Inflammatory macrophage treated with lipopolysaccharide for 4 hours (primary cell): ENCODE measurements at places on chromosomes 6 and 20.

GRCh38 chr6:170294813-170295509 lies 4.1 kb upstream of the DLL1 start:
- no peak for DNase-seq

DNA sequence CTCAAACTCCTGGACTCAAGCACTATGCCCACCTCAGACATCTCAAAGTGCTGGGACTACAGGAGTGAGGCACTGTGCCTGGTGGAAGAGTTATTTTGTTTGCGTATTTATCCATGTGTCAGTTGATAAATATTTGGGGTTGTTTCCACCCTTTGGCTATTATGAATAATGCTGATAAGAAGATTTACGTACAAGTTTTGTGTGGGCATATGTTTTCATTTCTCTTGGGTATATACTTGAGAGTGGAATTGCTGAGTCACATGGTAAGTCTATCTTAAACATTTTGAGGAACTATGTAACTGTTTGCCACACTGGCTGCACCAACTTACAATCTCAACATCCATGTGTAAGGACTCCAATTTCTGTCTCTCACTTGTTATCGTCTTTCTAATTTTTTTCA lies 200.3 kb downstream of the RNGTT start:
- peak; percentile 27 for DNase-seq

GRCh38 chr6:89782222-89782621 lies 37.4 kb downstream of the MDN1 start:
- DNase-seq = no peak

- DNase-seq = no peak
These were observed 39.9 kb downstream of the SLC22A3 start for GRCh38 chr6:160387916-160388643.

GRCh38 chr6:147700436-147701209 lies 192.1 kb downstream of the SAMD5 start:
- DNase-seq = no peak

GRCh38 chr20:25193843-25194242 lies 1.7 kb upstream of the ENTPD6 start:
- DNase-seq = peak; percentile 26

DNA sequence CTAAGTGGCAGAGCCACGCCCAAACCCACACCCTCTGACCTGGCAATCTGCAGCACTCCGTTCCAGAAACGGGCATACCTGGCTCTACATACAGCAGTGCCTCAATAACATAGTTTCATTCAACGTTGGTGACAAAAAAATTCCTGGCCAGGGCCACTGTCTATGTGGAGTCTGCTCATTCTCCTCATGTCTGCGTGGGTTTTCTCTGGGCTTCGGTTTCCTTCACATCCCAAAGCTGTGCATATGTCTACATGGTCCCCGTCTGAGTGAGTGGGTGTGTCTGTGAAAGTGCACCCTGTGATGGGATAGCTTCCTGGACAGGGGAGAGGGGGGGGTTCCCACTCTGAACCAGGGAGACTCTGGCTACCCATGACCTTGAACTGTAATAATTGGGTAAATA lies 2.1 kb downstream of the KIAA0319 start:
- no peak for DNase-seq

- DNase-seq = no peak
These were observed 881.5 kb downstream of the C6orf118 start for GRCh38 chr6:164427728-164428402.

GRCh38 chr20:62378215-62378614 lies 8.7 kb upstream of the RPS21 start:
- DNase-seq = no peak

DNA sequence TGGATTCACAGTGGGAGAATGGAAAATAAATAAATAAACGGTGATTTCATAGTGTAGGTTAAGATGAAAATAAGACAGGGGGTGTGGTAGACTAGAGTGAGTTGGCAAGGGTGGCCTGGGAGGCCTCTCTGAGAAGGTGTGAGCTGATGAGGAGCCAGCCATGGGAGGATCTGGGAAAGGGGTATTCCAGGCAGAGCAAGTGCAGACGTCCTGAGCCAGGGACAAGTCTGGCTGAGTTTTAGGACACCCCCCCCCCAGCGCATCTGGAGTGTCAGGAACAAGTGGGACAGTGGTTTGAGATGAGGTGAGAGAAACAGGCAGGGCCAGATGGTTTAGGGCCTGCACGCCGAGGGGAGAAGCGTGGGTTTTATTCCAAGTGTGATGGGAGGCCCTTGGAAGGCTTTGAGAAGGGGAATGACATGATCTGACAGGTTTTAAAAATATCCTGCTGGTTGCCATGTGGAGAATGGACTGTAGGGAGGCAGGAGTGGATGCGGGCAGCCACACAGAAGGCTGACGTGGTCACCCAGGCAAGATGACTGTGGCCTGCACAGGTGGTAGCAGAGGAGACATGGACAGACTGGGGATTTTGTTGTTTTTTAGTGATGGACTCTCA lies 21.1 kb upstream of the CCM2L start:
- DNase-seq = no peak

DNA sequence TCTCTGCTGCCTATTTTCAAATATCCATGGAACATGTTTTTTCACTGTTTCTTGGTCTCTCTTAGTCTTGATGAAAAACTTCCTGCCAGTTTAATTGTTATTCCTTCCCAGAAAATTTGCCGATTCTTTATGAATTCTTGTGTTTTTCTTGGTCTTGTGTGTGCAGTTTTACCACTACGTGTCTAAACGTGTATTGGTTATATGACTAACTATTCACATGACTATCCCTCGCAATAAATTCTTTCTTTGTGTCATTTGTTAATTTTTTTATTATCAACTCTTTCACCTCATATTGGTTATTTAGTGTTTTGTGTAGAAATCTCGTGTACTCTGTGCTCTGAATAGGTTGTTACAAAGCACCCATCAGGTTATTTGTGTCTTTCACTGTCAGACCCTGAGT lies 315.4 kb downstream of the HAO1 start:
- no peak for DNase-seq

- no peak for DNase-seq
These were observed 243.9 kb upstream of the TCF21 start for GRCh38 chr6:133644892-133645619.

- DNase-seq = no peak
These were observed 52.2 kb downstream of the ADGB start for GRCh38 chr6:146650799-146651481.

GRCh38 chr20:52958211-52958610 lies 13.9 kb upstream of the TSHZ2 start:
- no peak for DNase-seq

GRCh38 chr6:117947234-117947633 lies 40.2 kb downstream of the SLC35F1 start:
- no peak for DNase-seq

DNA sequence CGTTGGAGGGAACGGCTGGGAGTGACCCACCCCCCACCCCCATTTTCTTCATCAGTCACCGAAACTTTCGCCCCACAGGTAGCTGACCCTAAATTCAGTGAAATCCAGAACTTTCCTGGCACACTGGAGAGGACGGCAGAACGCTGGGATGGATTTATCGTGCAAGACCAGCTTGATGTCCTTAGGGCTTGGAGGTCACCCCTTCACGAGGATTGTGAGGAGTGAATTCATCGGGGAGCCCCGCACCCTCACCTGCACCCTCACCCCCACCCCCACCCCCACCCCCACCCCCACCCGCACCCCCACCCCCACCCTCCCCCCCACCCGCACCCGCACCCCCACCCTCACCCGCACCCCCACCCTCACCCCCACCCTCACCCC lies 13.3 kb upstream of the TCFL5 start:
- no peak for DNase-seq

DNA sequence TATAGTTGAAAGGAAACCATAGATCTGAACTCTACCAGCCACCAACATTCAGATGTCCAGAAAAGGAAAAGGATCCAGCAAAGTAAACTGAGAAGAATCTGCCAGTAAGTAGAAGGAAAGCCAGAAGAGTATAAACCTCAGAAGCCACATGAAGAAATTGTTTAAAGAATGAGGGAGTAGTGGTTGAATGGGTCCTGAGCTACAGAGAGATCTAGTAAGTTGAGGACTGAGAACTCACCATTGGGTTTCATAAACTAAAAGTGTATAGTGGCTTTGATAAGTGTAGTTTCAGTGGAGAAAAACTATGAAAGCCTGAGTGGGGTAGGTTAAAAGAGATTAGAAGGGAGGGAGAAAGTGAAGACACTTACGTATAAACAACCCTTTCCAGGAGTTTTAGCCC lies 32.0 kb upstream of the SUMO4 start:
- DNase-seq = no peak

- DNase-seq = peak; percentile 75
These were observed 145.3 kb upstream of the SPACA1 start for GRCh38 chr6:87902383-87902782.

DNA sequence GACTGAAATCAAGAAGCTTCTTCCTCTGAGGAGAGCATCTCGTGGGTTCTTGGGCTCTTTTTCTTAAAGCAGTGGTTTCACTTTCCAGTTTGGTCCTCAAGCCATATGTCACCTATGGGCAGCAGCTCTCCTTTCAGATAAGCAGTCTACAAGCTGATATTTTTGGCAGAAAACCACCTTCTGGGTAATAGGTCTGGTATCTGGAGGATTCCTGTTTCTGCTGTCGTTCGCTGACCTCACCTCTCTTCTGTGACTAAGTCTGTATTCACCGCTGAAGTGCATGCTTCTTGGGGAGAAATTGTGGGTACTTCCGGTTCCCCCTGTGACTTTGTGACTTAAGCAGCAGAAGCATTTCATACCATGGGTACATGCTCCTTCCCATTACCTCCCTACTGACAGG lies 193.6 kb downstream of the EDN1 start:
- DNase-seq = peak; percentile 20

- DNase-seq = no peak
These were observed 382.9 kb upstream of the IRAK1BP1 start for GRCh38 chr6:78484198-78485064.

GRCh38 chr6:111809264-111809663 lies 64.0 kb downstream of the FYN start:
- no peak for DNase-seq

- DNase-seq = no peak
These were observed 1.3 kb downstream of the CALHM5 start for GRCh38 chr6:116512734-116513133.

DNA sequence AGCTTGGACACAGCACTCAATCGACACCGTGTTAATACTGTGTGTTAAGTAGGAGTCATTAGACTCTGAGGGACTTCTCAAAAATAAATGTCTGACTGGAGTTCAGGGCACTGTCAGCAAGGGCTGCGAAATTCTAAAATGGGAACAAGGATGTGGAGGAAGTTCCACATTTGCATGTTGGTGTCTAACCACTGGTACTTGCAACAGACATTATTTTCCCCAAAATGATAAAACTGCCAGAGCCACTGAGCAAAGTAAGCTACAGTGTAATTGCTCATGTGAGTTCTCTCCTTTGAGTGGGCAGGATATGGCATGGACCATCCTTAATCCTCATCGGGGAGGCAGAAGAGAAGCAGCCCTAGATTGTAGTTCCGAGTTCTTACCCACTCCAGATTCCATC lies 215.9 kb downstream of the SLC24A3 start:
- DNase-seq = peak; percentile 96

DNA sequence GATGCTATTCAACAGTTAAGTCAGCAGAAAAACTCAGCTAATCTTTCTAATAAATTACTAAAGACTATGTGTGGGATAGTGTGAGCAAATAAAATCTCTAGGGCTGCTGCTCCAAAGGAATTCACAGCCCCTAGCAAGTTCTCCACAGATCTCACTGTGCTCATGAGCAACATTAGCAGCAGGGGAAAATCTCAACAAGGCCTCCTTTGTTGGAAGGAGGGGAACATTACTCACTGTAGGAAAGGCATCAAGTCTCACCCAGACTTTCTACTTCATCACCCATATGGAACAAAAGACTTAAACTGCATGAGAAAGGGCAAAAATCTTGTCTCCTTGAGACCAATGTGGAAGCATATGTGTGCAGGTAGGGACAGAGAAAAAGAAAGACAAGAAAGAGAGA lies 726.4 kb upstream of the SLC35B3 start:
- DNase-seq = no peak

- no peak for DNase-seq
These were observed 2.5 kb downstream of the GTF2H5 start for GRCh38 chr6:158170656-158171081.

- peak; percentile 4 for DNase-seq
These were observed 127.5 kb upstream of the SMLR1 start for GRCh38 chr6:130699742-130700141.

- DNase-seq = no peak
These were observed 197.9 kb upstream of the GRIK2 start for GRCh38 chr6:101195588-101195987.

- DNase-seq = peak; percentile 39
These were observed 12.3 kb upstream of the ASF1A start for GRCh38 chr6:118881440-118882313.

DNA sequence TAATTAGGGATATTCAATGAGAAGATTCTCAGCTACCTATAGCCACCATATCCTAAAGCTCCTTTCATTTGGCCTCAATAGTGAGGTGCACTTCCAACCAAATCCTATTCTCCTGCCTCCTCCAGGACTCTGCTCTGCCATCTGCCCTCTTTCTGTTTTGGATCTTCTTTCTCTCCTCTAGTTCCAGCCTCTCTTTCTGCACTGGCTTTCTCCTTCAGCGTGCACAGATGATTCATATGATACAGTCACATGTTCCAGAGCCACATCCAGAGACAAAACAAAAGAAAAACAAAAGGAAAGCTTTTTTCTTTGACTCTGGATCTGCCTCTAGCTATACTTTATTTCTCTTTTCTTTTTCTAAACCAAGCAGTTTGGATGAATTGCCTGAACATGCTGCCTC lies 531.9 kb upstream of the MAN1A1 start:
- no peak for DNase-seq

DNA sequence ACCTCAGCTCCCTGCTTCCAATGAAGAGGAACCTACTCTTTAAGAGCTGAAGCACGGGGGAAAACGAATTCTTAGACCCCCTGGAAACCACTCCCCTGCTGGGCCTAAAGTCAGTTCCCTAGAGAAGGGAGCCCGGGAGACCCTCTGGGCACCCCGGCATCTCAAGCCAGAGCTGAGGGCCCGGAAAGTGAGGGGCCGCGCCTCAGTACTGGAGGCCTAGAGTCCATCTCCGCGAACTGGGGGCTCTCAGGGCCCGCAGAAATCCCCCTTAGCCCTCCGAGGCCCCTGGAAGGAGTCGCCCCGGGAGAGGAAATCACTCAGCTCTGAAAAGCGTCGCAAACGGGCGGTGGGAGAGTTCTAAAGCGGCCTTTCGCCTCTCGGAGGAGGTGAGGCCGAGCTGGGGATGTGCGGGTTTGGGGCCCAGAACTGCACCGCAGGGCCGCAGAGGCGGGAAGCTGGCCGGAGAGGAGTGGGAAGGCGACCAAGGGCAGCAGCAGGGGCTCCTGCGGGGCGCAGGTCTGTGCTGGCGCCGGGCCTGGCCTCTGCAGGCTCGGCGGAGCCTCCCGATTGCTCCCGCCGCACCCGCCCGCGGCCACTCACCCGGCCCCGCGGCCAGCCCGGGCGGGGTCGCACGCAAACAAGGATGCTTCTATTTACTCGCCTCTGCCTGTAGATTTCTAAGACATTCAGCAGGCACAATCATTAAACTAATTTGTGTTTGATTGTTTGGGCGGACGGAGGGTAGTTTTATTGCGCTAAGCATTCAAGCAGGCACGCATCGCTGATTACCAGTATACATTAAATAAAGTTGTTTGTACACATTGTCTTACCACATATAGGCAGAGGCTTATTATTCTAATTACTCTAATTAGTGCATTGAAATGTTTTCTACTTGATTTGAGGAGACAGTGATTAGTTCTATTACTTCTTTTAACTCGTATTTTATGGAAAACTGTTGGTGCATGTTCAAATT lies 9.2 kb downstream of the POU3F2 start:
- no peak for DNase-seq
